Chondrocyte (in vitro differentiated cells): ENCODE measurements at places on chromosomes 4 and X. TPM values are rescaled to one million over a fixed set of nuclear protein-coding genes. Genes with fewer than 3 reads are reported as not detected.

The CCSER1 gene
- 0.24 TPM in 1 of 3 replicates, not detected in the others for total RNA-seq

The ARX gene
- total RNA-seq: not detected in 3 replicates

DNA sequence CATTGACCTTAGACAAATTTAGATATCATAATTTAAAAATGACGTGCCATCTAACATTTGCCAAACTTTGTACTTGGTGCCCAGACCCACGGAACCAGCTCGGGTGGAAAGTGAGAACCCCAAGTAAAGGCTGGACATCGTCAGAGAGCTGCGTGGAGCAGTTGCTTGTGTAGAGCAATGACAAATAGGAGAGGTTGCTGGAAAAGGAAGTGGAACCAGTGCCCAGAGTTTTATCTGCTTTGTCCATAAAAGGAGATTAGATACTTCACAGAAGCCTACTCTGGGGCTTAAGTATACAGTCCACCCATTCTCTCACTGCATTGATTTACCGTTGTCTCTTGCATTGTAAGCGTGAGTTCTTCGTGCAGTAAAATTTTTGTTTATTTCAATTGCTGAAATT is 5.4 kb upstream of the TBC1D1 start:
- no peak for DNase-seq

GRCh38 chr4:6196871-6197270 is 3.5 kb downstream of the JAKMIP1 start:
- DNase-seq: no peak

The NKX3-2 gene
- 2.4 to 4.9 TPM (median 3.4 TPM) in 3 replicates for total RNA-seq

DNA sequence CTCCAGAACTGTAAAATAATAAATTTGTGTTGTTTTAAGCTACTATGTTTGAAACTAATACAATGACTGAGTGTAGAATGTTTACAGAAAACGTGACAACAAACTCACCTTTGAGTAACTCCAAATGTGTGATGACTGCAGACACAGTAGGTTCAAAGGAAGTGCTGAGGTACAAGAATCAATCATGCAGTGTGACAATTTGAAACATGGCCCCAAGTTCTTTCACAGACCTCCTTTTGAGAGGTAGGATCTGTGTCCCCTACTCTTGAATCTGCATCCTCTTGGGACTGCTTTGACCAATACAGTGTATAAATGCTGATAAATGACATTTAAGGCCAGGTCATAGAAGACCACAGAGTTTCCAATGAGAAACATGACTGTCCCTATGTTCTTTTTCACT is 667.7 kb upstream of the DIPK2B start:
- DNase-seq: no peak
